Smooth muscle cell of the brain vasculature (primary cell): ENCODE measurements at places on chromosomes 5 and 9.

DNA sequence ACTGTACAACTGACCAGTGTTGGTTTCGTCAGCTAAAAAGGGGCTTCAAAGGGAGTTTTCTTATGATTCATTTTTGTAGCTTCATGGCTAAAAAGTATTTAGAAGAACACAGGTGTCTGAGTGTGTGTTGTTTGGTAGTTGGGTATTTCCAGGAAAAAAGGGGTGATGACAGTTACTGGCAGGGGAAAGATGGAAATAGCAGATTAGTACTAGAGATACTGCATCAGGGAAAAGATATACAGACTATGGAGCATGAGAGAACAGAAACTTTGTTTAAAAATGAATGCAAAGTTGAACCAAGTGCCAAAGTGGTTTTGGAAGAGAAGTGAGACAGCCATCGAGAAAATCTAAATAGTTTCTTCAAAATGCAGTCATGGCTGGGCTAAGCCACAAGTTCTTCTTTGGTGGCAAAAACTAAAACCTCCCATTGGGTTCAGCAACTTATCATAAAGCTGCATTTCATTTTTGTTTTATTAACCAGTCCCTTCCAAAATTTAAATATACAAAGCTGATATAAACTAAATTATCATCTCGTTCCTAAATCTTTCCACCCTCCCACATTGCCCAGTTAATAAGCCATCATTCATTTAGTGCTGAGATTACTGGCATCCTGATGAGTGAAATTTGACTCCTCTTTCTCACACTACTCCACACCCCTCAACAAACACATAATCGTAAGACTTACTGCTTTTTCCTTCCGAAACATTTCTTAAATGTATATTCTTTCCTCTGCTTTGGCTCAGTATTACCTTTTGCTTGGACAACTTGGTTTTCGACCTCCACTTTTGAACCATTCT lies 33.5 kb downstream of the ELL2 start:
- no peak for DNase-seq

GRCh38 chr5:172906888-172907287 lies 52.3 kb upstream of the RPL26L1 start:
- DNase-seq: no peak

- no peak for DNase-seq
Observed at GRCh38 chr5:133494923-133495246, 117.5 kb downstream of the FSTL4 start.

DNA sequence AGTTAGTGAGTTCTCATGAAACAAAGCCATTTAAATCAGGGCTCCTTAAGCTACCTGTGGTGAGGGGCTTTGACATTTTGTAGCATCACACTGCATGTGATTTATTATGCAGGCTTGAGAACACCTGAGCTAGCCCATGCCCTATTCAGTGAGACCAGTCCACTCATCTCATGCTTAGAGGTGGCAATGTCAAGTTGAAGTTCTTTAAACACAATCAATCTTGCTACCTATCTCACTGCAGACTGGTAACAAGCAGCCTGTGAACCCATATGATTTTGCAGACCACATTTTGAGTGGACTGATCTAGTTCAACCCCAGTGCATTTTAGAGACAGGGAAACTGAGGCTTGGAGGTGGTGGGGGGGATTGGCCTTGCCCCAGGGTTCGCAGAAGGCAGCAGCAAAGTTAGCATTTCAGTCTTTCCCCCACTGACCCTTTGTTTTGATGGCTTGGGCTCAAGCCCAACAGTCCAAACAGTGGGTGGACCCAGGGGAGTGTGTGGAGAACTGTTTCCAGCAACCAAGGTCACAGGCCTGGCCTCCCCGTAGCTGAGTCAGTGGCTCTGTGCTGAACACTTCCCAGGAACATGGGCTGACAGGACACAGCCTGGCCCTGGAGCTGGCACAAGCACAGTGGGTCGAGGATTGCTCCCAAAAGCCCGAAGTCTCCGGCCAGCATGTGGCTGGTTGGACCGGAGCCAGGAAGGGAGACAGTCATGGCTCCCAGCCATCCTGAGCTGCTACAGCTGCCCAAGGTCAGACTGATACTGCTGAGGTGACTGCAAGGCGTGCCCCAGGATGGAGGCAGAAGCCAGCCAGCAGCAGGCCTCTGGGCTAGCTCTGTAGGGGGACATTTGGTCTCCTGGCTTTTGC lies 95.3 kb downstream of the RGS3 start:
- no peak for DNase-seq

DNA sequence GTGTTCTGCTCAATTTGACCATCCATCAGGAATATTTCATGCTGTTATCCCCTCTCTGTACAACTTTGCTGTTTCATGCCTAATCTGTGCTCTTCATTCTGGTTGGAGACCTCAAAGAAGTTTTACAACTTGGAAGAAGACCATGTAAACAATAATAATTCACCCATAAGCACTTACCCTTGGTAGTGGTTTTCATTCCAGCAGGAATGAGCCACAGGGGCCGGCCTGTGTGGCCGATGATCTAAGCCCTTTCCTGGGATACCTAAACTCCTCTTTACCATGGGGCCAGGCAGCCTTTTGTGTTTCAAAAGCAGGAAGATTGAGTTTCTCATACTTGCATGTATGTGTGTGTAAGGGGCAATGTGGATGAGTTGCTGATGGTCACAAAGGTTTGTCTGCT lies 165.0 kb downstream of the FGF1 start:
- no peak for DNase-seq

DNA sequence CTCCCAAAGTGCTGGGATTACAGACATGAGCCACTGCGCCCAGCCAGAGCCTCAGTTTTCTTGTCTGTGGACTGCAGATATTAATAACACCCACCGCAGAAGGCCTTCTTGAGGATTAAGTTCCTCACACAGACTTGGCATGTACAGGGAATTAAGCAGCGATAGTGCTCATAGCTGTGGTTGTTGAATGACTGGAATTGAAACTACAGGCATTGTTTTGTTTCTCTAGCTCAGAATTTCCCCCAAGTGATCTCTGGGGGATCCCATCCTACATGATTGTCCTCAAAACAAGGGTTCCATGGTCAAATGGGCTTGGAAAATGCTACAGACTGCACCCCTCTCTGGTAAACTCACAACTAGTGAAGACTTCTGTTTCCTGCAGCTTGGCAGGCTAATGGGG lies 44.2 kb upstream of the TDRD7 start:
- DNase-seq: no peak
